ENCODE measurements at places on chromosomes 7 and 10. TPM values are rescaled to one million over a fixed set of nuclear protein-coding genes. Genes with fewer than 3 reads are reported as not detected.

- H3K4me3 ChIP-seq, result peak within 1 kb of the TSS; percentile 96
- no peaks in the 10 kb centered on the region for H3K36me3 ChIP-seq
- peak; percentile 85 for DNase-seq
- peaks cover 12% of the 10 kb centered on the region for H3K27me3 ChIP-seq
Measured at GRCh38 chr10:60944058-60944909, at the start of gene RHOBTB1. RHOBTB1 (minus strand) TSS chr10:60944185; CDS start chr10:60911542, 32,643 bp downstream.

DNA sequence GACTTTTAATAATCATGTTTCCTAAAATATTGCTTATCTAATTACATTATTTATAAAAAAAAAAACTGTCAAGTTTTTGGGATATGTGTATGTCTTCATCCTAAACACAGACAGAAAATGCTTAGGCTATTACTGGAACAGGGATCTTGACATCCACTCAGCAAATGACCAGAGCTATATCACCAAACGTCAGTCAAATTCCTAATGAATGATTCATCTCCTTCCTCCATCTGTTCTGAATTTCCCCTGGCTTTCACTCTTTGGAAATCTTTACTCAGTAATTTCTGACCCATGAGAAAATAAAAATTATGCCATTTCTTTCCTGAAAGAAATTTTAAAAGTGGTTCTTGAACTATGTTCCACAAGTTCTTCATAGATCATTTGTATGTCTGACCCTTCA is 552.4 kb upstream of the KCND2 start:
- peaks cover 9% of the 10 kb centered on the region for H3K4me1 ChIP-seq
- peak overlapping the region; percentile 5 for H3K27ac ChIP-seq
- DNase-seq, result no peak
- no peak overlapping the region for H3K4me3 ChIP-seq

Gene OR2A7
- 0.22 TPM for total RNA-seq

- H3K4me1 ChIP-seq, result peaks cover 28% of the 10 kb centered on the region
- H3K36me3 ChIP-seq, result peaks cover 8% of the 10 kb centered on the region
- H3K27me3 ChIP-seq, result peaks cover 14% of the 10 kb centered on the region
- DNase-seq, result no peak
- H3K4me3 ChIP-seq, result no peak overlapping the region
- peak overlapping the region; percentile 36 for H3K27ac ChIP-seq
Measured at GRCh38 chr7:140539461-140539860, 60.2 kb upstream of the MKRN1 start.

GRCh38 chr7:20561908-20562307 is 53.6 kb upstream of the ABCB5 start:
- H3K4me3 ChIP-seq, result no peak overlapping the region
- H3K27ac ChIP-seq, result no peak overlapping the region
- H3K27me3 ChIP-seq, result no peaks in the 10 kb centered on the region
- H3K4me1 ChIP-seq, result no peaks in the 10 kb centered on the region

GRCh38 chr7:134301592-134301991 is 15.1 kb downstream of the SLC35B4 start:
- H3K27me3 ChIP-seq, result no peaks in the 10 kb centered on the region
- H3K27ac ChIP-seq, result no peak overlapping the region
- H3K4me3 ChIP-seq, result no peak overlapping the region
- H3K4me1 ChIP-seq, result no peaks in the 10 kb centered on the region
- no peaks in the 10 kb centered on the region for H3K36me3 ChIP-seq

DNA sequence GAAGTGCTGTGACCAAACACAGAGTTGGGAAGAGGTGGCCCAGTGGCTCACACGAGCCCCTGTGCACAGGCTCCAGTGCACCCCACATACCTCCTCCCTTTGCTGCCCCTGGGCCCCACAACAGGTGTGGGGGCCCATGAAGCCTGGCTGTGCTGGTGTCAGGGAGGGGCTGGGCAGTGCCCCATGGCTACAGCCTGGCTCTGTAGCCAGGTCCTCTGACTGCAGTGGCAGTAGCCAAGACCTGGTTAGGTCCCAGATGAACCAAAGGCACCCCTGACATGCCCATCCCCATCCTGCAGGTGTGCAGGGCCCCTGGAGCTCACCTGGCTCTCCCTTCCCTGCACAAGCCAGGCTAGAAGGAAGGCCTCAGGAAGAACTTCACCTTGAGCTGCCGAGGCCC is 176.3 kb downstream of the GRID1 start:
- no peak overlapping the region for H3K27ac ChIP-seq
- H3K4me3 ChIP-seq, result no peak overlapping the region
- H3K36me3 ChIP-seq, result peaks cover 8% of the 10 kb centered on the region

DNA sequence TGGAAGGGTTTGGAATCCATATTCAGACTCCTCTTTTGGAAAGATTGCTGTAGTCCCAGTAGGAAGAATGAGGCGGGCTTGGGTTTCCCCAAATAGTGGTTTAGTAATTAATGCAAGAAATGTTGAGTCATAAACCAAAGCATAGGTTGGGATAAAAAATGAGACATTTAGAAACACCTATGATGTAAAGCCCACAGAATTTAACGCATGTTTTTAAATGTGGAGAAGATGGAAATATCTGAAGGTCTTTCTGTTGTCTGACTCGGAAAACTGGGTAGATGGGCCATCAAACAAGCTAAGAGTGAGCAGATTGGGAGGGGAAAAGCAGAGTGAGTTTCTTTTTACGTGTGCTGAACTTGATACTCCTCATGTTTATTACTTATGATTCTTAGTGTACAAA is 62.2 kb downstream of the LANCL2 start:
- H3K4me3 ChIP-seq, result no peak overlapping the region
- H3K4me1 ChIP-seq, result peaks cover 15% of the 10 kb centered on the region
- H3K36me3 ChIP-seq, result peaks cover 6% of the 10 kb centered on the region
- H3K27ac ChIP-seq, result no peak overlapping the region

Gene BTBD16
- total RNA-seq, result 0.98 TPM

GRCh38 chr7:135321556-135321955 is 87.9 kb downstream of the STRA8 start:
- no peak for DNase-seq
- peaks cover 1% of the 10 kb centered on the region for H3K4me1 ChIP-seq
- H3K27me3 ChIP-seq, result peaks cover 2% of the 10 kb centered on the region
- no peak overlapping the region for H3K4me3 ChIP-seq
- H3K36me3 ChIP-seq, result peaks cover 3% of the 10 kb centered on the region

DNA sequence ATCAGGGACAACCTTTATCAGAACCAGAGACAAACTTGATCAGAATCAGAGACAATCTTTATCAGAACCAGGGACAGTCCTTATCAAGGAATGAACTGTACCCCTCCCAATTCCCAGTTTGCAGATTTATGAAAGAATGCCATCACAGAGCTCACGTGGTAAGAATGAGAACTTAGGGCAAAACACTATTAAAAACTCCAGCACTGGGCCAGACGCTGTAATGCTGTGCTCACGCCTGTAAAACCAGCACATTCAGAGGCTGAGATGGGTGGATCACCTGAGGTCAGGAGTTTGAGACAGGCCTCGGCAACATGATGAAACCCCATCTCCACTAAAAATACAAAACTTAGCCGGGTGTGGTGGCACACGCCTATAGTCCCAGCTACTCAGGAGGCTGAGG is 85.1 kb upstream of the TNRC18 start:
- DNase-seq, result no peak
- H3K27ac ChIP-seq, result no peak overlapping the region
- peaks cover under 1% of the 10 kb centered on the region for H3K4me1 ChIP-seq
- H3K27me3 ChIP-seq, result peaks cover 2% of the 10 kb centered on the region
- no peaks in the 10 kb centered on the region for H3K36me3 ChIP-seq

Gene IFIT1B
- total RNA-seq, result not detected

Gene NUTM2D
- total RNA-seq, result 11.3 TPM

DNA sequence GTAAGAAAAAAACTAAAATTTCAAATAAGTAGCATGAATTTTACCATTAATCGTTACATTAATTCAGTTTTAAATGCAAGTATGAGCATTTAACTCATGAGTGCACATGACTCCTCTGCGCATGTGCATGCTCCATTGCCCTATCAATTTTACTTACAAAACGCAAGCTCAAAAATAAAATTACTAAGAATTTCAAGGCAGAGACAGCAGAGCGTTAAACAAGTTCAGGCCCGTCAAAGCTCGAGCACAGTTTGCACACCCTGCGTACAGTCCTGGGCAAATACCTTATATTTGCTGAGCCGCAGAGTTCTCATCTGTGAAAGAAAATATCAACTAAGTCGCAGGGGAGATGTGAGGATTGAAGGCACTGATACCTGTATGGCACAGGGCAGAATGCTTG is 373.6 kb downstream of the BBS9 start:
- H3K36me3 ChIP-seq, result no peaks in the 10 kb centered on the region
- no peak for DNase-seq
- no peaks in the 10 kb centered on the region for H3K4me1 ChIP-seq
- no peaks in the 10 kb centered on the region for H3K27me3 ChIP-seq

- no peak overlapping the region for H3K27ac ChIP-seq
- no peak overlapping the region for H3K4me3 ChIP-seq
- no peaks in the 10 kb centered on the region for H3K36me3 ChIP-seq
- H3K27me3 ChIP-seq, result no peaks in the 10 kb centered on the region
- H3K4me1 ChIP-seq, result peaks cover 6% of the 10 kb centered on the region
Measured at GRCh38 chr7:67760971-67761370, 764.3 kb downstream of the TYW1 start.

GRCh38 chr10:110304394-110304779 is 333 bp downstream of the SMNDC1 start:
- H3K27me3 ChIP-seq, result peaks cover 1% of the 10 kb centered on the region
- H3K36me3 ChIP-seq, result no peaks in the 10 kb centered on the region
- H3K4me1 ChIP-seq, result peaks cover 11% of the 10 kb centered on the region
- H3K4me3 ChIP-seq, result peak overlapping the region; percentile 91
- no peak for DNase-seq

Gene WNT2
- not detected for total RNA-seq

Gene CELF2
- total RNA-seq, result 47.4 TPM

GRCh38 chr7:128117691-128118090 is 86.5 kb upstream of the LRRC4 start:
- H3K36me3 ChIP-seq, result peaks cover 4% of the 10 kb centered on the region
- DNase-seq, result no peak
- peak overlapping the region; percentile 73 for H3K27ac ChIP-seq

Gene COL26A1
- total RNA-seq, result 66.2 TPM

DNA sequence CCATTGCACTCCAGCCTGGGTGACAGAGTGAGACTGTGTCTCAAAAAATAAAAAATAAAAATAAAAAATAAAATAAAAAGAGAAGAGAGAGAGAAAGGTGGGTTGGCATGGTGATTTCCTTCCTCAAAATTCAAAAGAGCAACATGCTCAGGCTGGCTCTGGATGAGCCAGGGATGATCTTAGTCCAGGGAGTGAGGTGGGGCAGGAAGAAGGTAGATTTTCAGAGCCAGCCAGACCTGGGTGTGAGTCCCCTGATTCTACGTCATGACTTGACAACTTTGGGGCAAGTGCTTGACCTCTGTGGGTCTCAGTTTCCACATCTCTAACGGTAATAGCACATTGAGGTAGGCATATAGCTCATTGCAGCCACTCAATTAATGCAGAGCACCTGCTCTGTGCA is 109.4 kb upstream of the CTBP2 start:
- no peaks in the 10 kb centered on the region for H3K4me1 ChIP-seq
- no peak overlapping the region for H3K27ac ChIP-seq
- no peak for DNase-seq
- no peak overlapping the region for H3K4me3 ChIP-seq
- H3K27me3 ChIP-seq, result peaks cover 2% of the 10 kb centered on the region
- H3K36me3 ChIP-seq, result no peaks in the 10 kb centered on the region

GRCh38 chr10:13597909-13598308 is 11.1 kb downstream of the PRPF18 start:
- no peak overlapping the region for H3K4me3 ChIP-seq
- peaks cover 1% of the 10 kb centered on the region for H3K27me3 ChIP-seq
- H3K27ac ChIP-seq, result no peak overlapping the region
- H3K36me3 ChIP-seq, result no peaks in the 10 kb centered on the region
- peaks cover 9% of the 10 kb centered on the region for H3K4me1 ChIP-seq

GRCh38 chr10:121185816-121186455 is 334.8 kb downstream of the WDR11 start:
- H3K4me1 ChIP-seq, result peaks cover 26% of the 10 kb centered on the region
- no peaks in the 10 kb centered on the region for H3K27me3 ChIP-seq
- H3K36me3 ChIP-seq, result no peaks in the 10 kb centered on the region

DNA sequence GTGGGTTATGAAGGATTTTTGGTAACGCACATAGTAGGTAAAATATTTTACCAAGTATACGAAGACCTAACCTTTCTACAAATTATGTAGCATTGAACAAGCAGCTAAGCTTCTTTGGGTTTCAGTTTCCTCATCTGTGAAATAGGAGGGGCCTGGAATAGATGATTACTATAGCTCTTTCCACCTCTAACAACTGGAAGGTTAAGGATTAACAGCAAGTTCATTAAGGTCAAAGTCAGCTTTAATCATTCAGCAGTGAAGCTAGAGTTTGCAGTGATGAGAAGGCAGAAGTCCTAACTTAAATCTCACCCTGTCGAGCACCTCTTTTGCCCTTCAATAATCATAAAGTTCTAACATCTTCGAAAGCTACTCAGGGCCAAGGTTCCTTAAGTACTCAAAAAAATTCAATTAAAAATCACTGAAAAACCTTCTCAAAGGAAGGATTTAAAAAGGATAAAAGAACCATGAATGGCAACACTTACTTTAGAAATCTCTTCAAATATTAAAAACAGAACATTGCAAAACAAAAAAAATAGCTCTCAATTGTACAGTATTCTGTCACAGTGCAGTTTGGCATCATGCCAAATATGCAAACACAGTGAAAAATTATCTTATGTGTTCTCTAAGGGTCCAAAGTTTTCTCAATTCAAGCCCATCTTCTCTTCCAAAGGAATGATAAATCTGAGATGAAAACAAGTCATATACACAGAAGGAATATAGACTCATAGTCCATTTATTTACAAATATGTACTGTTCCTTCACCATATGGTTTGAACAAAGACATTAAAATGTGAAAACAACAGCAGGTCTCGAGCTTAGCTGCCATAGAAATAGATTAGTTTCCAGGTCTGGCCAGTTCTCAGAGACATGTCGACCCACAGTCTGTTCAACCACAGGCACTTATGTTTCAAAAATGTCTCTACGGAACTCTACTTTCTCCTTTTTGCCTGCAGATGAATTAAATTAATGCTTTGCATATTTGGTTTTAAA is 152.0 kb upstream of the SLC13A1 start:
- H3K4me1 ChIP-seq, result peaks cover 15% of the 10 kb centered on the region
- H3K27me3 ChIP-seq, result peaks cover 2% of the 10 kb centered on the region
- H3K4me3 ChIP-seq, result no peak overlapping the region
- H3K27ac ChIP-seq, result no peak overlapping the region

All from glutamatergic neuron (in vitro differentiated cells).